ENCODE measurements at places on chromosomes 11 and 22.
A peak's percentile ranks its signal among the peaks of the same experiment; 100 is the strongest.

DNA sequence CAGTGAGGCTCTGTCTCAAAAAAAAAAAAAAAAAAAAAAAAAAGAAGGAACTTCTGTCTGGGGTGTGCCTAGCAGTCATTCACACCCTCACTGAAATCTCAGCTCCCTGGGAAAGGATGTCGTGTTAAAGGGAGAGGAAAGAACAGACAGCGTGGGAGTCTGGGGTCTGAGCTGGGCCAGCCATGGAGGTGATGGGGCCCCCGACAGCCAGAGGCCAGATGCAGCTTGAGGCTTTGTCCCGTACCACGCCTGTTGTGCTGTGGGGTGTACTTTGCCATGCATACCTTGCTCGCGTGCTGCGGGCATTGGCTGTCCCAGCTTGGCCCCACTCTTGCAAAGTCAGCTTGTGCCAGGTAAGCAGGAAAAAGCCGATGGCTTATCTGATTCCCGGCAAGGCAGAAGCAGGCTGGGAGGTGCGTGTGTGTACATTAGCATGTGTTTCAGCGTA lies 4.6 kb downstream of the SYT12 start:
- DNase-seq = no peak

GRCh38 chr11:98260983-98261382 lies 759.8 kb upstream of the CNTN5 start:
- no peak for DNase-seq

- DNase-seq = no peak
Measured at GRCh38 chr22:19626042-19626587, 88.2 kb upstream of the SEPTIN5 start.

DNA sequence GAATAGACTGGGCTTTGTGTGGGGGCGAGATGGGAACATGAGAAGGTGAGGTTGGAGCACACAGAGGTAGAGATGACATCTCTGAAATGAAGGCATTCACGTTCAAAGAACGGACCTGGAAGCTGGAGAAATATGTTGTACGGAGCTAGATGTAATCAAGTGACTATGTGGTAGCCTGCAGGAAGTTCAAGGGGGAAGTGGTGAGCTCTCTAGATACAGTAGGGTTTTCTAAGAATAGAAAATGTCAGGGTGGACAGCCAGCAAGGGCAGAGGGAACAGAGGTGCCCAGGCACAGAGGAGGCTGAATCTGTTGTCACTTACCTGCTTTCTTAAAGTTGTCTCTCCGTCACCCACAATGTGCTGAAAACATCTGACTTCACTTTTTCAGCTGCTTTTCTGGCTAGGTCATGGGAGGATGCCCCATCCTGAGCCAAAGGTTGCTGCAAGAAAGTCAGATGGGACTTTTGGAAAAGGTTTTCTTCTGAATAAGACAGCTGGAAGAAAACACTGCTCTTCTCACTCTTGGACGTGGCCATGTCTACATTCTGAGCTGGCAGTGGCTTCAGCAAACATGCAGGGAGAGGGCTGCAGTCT lies 171.5 kb upstream of the B3GAT1 start:
- no peak for DNase-seq

GRCh38 chr11:115251126-115251525 lies 253.1 kb downstream of the CADM1 start:
- DNase-seq = no peak

DNA sequence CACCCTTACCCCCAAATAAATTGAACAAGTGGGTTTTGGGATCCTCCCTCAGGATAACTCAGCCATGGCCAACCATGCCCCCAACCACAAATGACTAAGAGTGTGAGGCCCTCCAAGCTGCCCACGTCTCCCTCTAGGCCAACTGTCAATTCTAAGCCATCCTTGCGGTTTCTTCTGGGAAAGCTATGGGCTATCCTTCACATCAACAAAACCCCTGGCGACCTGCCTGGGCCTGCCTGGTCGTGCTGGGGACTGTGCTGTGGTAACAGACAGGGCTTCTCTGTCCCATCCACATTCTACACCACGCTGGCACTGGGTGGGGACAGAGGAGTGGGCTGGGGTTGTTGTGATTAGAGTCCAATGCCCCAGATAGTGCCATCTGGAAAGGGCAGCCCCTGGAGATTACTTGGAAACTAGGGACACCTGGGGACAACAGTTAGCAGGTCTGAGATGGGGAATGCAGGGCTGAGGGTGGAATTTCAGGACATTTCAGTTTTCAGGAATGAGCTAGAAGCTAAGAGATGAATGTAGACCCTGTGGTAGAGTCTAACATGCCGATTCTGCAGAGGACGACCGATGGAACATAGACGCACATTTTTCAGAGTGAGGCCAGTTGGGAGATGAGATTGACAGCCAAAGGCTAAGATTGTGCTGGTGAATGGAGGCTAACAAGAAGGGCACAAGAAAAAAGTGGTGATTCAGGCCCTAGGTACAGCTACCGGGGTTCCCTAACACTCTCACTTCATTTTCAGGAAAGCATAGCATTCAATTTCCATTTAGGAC lies 131.9 kb downstream of the RASSF10 start:
- no peak for DNase-seq

DNA sequence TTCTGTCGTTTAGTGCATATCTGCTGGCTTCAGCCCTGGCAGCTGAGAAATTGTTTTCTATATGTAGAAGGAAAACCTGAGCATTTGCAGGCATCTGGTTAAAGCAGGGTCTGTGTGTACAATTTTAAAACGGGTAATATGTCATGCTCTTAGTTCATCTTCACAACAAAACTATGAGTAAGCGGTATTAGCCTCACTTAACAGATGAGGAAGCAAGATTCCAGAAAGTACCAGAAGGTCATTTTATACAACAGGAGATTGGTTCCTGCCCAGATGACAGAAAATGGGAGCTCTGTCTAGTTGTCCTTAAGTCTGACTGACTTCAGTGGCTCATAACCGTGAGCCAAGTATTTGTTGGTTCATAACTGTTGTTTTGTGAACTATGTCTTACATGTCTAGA lies 1.1 kb downstream of the TIMM10B start:
- no peak for DNase-seq

DNA sequence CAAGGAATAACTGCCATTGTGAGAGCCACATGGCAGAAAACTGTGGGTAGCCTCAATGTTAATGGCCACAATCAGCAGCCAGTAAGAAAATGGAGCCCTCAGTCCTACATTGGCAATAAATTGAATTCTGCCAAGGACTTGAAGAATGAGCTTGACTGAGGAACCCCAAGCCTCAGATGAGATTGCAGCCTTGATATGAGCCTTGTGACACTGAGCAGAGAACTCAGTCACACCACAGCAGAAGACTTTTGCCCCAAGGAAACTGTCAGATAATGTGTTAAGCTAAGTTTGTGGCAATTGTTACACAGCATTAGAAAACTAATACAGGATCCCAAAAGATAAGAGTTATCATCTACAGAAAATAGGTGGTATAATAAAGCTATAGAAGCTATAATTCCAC lies 2.4 kb upstream of the TTC17 start:
- DNase-seq = no peak

DNA sequence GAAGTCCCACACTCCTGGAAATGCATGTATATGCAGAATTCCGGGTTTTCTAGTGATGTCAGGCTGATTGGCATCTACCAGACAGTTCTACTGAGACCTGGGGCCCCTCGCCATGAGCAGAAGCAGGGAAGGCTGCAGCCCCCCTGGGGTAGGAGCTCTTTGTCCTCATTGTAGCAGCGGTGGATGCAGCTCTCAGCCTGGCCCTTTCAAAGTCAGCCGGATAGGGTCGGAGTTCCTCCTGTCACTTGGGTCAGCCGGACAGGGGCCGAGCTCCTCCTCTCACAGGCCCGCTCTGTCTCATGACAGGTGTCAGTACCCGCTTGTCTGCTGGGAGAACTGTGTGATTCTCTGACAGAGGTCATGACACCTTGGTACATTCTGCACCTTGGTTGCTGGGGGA lies 30.0 kb downstream of the MRGPRD start:
- DNase-seq = no peak

DNA sequence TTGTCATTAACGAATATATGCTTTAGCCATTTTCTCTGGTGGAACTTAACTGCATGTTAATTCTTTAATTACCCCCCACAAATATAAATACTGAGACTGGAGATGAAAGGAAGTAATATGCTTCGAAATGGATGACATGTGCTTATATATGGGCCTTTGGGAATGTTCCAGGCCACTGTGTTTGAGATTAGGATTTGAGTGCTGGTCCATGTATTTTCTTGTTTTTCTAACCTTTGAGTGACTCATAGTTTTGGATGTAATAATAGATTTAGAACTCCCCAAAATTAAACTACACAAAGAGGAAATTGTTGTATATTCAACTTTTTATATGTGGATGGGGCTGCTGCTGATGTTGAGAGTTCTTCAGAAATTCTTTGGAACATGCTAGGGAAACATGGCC lies 54.2 kb downstream of the EXT2 start:
- DNase-seq = no peak

DNA sequence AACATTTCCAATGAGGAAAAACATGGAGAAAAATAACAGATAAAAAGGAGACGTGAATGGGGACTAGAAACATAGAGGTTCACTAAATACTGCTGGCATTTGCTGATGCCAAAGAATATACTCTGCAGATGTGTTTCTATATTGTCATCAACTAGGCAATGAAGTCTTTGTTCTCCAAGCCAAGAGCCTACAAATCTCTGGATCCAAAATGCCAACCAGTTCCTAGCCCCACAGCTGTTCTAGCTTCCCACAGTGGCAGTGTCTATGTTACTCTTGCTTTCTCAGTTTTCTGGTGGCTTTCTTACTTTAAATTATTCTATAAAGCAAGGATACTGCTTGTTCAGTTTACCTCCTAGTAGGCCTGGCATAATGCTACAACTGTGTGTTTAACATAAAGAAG lies 977.9 kb upstream of the CCDC90B start:
- no peak for DNase-seq

- DNase-seq = no peak
Measured at GRCh38 chr11:123251657-123252344, 56.8 kb upstream of the CLMP start.

DNA sequence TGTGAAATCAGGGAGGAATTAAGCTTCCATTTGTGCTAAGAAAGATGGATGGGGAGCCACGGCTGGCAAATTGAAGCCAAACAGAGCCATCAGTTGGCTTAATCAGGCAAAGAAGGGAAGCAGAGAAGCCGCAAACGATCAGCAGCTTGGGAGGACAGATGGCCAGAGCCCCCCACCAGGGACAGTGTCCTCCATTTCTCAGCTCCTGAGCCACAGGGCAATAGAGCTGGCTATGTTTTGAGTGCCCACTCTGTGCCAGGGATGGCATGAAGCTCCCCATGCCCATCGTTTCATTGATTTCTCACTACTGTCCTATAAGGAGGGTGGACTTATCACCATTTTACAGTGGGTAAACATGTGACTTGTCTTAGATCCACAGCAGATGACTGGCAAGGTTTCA lies 126.3 kb upstream of the ASPHD2 start:
- DNase-seq = no peak

- no peak for DNase-seq
Measured at GRCh38 chr11:95262994-95263765, 32.2 kb upstream of the SESN3 start.

GRCh38 chr11:8638300-8638699 lies 44.2 kb downstream of the TRIM66 start:
- no peak for DNase-seq

DNA sequence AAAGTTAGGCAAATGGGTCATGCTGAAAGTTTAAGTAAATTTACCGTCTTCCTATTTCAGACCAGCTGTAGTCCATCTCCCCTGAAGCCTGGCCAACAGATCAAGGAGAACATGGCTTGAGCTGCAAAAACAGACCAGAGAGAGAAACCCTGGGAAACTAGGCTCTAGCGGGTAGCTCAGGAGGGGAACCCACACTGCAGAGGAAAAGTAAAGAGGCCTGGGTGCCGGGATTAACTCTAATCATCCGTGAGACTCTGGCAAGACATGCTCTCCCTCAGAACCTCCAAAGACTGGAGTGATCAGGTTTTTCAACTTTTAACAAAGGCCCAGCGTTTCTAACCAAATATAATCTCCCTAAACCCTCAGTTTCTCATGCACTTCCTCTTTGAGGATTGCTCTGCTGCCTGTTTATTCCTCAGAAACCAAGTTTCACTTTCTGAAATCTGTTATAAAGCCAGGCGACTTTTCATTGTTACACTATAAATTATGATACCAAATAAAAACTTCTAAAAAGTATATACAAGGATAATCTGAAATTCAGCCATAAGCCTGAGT lies 67.5 kb downstream of the GAB2 start:
- no peak for DNase-seq

DNA sequence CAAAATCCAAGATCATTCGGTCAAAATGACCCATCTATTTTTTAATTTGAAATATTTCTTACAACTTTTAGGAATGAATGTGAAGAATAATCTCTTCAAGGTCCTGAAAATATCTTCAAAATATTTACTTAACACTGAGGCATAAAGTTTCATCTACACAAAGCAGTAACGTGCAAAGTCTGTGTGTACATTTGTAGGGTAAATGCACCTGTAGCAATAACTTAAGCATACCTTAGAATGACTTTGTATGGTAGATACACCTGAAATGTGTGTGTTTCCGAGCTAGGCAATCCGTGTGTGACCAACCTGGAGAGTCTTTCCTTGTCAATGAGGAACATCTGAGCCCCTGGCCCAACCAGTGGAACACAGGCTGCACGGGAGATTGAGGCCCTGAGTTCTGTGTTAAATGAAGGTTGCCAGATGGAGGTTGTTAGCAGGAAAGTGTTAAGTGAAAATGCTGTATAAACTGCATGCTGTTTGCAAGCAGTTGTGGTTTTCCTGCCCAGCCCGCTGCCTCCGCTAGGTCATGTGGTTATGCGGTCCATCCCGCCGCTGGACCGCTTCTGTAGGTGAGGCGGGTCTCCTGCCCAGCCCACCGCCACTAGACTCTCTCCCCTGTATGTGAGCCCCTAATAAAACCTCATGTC lies 7.6 kb upstream of the CTR9 start:
- DNase-seq = peak; percentile 14

GRCh38 chr11:44818110-44818509 lies 91.3 kb downstream of the TSPAN18 start:
- no peak for DNase-seq

DNA sequence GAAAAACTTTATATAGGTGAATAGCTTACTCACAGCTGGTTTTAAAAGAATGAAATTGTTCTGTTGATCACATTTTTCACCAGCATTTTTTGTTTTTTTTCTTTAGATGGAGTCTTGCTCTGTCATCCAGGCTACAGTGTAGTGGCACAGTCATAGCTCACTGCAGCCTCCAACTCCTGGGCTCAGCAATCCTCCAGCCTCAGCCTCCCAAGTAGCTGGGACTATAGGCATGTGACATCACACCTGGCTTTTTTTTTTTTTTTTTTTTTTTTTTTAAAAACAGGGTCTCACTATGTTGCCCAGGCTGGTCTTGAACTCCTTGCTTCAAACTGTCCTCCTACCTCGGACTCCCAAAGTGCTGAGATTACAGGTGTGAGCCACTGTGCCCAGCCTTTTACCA lies 3.6 kb downstream of the PACS1 start:
- no peak for DNase-seq

DNA sequence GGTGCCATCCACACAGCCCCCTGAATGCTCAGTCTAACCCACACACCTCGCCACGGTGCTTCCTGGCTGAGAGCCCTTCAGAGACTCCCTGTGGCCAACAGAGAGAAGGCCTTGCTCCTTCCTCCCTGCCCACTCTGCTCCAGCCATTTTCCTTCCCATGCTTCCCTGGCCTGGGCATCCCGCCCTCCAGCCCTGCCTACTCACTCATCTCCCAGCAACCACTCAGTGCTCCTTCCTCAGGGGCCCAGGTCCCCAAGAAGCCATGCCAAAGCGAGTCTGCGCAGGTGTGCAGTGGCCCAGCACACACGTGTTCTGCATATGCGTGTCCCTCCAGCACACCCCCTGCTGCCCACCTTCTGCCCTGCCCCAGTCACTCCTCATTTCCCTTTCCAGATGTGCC lies 56.4 kb downstream of the NECTIN1 start:
- DNase-seq = no peak

- no peak for DNase-seq
Measured at GRCh38 chr11:46048198-46048597, 73.1 kb downstream of the PHF21A start.

- no peak for DNase-seq
Measured at GRCh38 chr11:73969091-73969490, 13.6 kb downstream of the UCP2 start.
